Stimulated activated naive CD4-positive, alpha-beta T cell treated with Interleukin-2 at 50 U/mL for 16 hours (primary cell): ENCODE measurements at places on chromosomes 1 and 21.

- no peak for DNase-seq
Observed at GRCh38 chr1:49465486-49466185, 558.1 kb downstream of the AGBL4 start.

- no peak for DNase-seq
Observed at GRCh38 chr1:156751451-156751756, at the start of gene HDGF. TSS of gene HDGF (minus strand) at chr1:156751675. CDS start at chr1:156751429, 246 bp downstream.

GRCh38 chr1:62212411-62212810, 17.8 kb downstream of the L1TD1 start:
- no peak for DNase-seq

GRCh38 chr1:91526496-91526895, 25.8 kb downstream of the CDC7 start:
- DNase-seq, result no peak

DNA sequence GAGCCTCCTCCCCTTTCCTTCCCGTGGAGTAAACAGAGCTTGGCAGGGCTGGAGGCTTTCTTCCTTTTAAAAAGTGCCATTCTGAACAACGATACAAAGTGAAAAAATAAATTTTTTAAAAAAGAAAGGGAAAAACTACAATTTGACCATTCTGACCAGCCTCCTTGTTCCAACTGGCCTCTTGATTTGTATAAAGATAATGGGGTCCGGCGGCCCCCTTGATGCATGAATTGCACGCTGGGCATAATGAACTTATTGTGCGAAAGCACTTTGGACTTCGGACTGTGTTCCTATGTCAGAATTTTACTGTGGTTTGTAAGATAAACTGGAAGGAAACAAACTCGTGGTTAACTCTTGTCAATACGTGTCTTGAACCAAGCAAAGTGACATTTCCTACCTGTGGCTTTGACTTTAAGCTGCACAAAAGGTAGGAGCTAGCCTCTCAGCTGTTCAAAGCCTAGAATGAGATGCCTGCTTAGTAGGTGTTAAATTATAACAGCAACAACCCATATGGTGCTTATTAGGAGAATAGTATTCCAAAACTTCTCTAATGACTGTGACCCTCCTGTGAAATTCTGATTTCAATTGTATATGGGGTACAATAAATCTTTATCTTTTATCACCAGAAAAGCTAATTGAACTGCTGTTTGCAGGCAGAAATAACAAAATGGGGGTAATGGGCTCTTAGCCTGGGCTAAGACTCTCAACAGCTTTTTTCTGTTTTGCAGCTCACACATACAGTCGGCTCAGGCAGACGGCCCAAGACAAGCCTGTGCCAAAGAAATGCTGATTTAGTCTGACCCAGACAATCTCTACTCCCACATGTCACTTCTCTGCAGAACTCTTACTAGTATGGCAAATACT, 9.3 kb downstream of the IRF2BP2 start:
- no peak for DNase-seq

GRCh38 chr1:190436615-190437014, 41.0 kb downstream of the BRINP3 start:
- no peak for DNase-seq

- no peak for DNase-seq
Observed at GRCh38 chr1:242432491-242433095, 91.9 kb downstream of the PLD5 start.

GRCh38 chr1:103561643-103562395, 9.6 kb upstream of the AMY2B start:
- DNase-seq, result no peak

DNA sequence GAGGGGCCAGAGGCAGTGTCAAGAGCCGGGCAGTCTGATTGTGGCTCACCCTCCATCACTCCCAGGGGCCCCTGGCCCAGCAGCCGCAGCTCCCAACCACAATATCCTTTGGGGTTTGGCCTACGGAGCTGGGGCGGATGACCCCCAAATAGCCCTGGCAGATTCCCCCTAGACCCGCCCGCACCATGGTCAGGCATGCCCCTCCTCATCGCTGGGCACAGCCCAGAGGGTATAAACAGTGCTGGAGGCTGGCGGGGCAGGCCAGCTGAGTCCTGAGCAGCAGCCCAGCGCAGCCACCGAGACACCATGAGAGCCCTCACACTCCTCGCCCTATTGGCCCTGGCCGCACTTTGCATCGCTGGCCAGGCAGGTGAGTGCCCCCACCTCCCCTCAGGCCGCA, at the start of gene BGLAP:
Gene BGLAP (plus strand): TSS at position 259 of the 400 bp plus-strand sequence. CDS start 48 bp downstream, at position 307.
- no peak for DNase-seq

DNA sequence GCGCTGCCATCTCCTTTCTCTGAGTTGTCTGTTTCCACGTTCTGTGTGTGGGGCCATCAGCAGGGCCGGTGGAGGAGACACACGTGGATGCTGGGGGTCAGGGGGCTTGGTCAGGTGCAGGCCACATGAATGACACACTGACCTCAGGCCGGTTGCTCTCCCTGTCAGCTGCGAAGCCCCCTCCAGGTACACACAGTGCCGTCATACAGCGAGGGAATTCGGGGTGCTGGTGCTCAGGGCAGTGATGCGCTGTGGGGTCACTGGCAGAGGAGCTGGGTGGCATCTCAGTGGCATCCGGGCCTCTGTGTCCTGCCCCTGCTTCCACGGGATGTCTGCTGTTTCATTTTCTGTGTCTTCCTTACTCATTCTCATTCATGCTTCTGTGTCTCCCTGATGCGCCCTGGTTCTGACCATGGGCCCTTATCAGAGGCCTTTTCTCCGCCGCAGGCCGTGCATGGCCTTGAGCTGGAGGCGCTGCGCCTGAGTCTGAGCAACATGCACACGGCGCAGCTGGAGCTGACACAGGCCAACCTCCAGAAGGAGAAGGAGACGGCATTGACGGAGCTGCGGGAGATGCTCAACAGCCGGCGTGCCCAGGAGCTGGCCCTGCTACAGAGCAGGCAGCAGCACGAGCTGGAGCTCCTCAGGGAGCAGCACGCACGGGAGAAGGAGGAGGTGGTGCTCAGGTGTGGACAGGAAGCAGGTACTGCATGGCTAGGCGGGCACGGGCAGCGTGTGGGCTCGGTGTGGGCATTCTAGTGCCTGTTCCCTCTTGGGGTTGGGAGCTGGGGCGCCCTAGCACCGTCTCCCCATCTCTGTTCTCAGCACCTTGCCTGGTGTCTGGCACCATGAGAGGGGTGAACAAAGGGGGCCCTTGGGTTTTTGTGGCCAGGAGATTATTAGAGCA, 22.6 kb downstream of the PCNT start:
- no peak for DNase-seq

DNA sequence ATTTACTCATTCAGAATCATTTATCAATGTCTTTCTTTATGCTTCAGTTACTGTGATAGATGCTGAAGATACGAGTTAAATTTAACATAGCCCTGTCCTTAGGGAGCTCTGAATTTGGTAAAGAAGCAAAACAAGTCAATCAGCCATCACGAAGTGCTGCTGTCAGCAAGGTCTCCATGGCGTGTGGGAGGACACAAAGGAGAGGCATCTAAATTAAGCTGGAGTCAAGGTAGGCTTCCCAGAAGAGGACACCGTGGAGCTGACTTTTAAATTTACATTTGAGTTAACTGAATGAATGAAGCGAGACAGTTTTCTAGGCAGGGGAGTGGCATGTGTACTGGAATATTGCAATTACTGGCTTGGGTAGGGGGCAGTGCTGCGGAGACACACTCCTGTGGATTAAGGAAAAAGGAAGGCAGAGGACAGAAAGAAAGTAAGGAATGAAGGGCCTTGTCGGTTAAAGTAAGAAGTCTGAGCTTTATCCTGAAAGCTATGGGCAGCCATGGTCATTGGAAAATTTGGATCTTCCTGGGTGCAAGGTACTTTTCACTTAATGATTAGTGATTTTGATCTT, 41.3 kb upstream of the C1orf87 start:
- no peak for DNase-seq

- no peak for DNase-seq
Observed at GRCh38 chr1:112995890-112996289, 39.9 kb upstream of the SLC16A1 start.

DNA sequence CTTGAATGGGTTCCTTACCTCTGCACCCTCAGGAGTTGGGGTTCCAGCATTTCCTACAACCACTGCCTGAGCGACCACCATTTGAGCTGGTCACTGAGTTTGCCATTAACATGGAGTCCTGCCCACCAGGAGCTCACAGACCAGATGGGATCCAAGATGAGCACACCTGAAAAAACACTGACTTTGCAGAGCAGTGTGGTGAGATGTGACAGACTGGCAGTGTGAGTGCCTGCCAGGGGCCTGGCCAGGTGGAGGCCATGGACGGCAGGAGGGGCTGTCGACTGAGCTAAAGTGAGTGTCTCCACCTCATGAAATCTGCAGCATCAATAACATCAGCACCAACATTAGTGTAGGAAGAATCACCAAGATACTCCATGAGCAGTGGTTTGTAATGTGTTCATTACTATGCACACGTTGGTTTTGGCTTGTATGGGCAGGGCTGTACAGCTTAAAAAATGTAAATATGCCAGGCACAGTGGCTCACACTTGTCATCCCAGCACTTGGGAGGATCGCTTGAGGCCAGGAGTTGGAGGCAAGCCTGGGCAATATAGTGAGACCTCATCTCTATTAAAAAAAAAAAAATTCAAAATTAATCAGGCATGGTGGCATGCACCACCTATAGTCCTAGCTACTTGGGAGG, 12.2 kb upstream of the MIXL1 start:
- no peak for DNase-seq

DNA sequence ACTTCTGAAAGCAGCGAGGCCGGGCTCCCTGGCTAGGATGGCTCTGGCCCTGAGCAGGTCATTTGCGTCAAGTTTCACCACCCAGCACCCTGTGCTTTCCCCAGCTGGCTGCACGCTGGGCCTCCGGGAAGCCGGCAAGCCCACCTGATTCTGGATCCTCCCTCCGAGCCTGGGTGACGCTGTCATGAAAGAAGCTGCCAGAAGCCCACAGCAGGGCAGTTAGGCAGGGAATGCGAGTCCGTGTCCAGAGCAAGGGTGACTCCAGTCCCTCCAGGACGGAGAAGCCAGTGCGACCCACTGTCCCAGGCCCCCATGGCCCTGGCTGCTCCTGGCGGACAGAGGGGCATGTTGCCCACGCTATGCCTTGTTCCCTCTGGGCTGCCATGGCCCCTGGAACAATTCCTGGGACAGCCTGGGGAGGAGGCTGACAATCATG, 44.4 kb upstream of the PCBP3 start:
- DNase-seq, result no peak

GRCh38 chr1:30474818-30475200, 248.6 kb downstream of the MATN1 start:
- DNase-seq, result no peak

GRCh38 chr1:40058453-40059337, 18.2 kb downstream of the CAP1 start:
- no peak for DNase-seq

- no peak for DNase-seq
Observed at GRCh38 chr1:221149111-221149510, 269.9 kb downstream of the HLX start.

DNA sequence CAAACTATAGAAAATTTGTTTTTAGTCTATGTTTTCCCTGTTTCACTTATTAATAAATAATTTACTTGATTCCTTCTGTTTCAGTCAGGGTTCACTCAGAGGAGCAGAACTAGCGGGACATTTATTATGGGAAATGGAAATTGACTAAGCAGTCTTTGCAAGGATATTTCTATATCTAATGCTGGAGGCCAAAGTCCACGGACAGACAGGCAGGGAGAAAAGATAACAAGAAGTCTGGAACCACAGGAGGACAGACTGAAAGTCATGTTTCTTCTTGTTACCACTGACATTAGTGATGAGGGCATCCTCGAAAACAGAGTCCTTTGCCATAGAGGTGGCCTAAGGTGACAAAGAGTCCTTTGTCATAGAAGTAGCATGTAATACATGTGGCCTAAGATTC, 744.5 kb upstream of the TMPRSS15 start:
- no peak for DNase-seq

DNA sequence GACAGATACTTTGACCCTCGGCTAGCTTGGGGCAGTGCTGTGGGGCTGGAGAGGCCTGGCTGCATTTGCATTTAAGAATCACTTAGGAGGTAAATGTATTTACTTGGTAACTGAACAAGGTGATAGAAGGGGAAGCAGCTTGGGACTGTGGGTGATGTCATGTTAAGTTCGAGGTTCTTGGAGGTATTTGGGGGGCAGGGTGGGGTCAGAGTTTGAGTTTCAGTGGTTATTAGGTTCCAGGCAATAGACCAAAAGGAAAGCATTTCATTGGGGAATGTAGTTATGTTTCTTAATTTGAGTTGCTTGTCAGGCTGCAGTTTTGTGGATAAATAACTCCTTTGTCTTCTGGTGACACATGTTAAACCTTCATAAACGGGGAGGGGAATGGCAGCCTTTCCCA, 2.4 kb upstream of the FAM78B start:
- DNase-seq, result no peak

DNA sequence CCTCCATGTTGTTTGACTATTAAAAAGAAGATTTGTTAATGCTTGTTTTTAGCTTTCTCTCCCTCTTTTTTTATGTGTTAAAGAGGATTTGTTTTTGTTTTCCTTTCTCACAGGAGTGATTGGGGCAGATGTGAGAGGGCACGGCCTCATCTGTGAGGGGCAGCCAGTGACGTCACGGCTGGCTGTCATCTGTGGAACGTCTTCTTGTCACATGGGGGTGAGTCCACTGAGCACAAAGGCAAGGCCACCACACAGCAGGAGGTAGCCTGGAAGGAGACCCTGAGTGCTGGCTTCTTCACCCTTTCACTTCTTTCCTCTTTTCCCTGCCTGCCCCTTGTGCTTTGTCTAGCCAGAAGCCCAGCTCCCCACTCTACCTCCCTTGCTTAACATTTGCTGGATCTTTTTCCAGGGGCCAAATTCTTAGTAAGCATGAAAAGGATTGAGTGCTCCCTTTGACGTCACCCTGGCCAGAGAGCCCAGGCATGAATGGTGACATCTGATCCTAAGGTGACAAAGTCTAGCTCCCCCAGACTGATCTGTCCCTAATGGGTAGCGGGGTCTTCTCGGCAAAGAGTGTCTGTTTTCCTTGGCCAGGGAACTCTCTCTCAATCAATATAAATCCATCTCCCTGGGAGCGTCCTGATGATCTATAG, 257.2 kb downstream of the FGGY start:
- DNase-seq, result no peak

GRCh38 chr1:40973912-40974311, 5.6 kb upstream of the CTPS1 start:
- no peak for DNase-seq

- no peak for DNase-seq
Observed at GRCh38 chr1:241240069-241240468, 116.9 kb downstream of the RGS7 start.

DNA sequence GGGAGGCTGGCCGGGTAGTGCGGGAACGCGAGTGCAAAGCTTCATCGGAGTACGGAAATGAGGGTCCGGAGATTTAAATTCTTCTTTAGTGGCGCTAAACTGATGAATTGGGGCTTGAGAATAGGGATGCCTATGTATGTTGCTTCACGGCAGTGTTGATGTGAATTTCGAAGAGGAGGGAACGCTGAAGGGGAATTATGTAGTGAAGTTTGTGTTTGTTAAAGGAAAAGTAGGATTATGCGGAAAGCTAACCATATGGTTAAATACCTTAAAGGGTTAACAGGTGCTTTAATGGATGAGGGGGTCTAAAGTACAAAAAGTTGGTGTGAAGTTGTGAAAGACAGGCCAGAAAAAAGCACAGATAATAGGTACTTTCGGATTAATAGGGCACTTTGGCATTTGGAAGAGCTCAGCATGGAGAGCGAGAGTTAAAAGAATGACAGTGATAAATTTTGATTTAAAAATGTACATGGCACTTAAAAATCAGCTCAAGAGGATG, 1.4 kb downstream of the HS2ST1 start:
- DNase-seq, result no peak
